Activated naive CD4-positive, alpha-beta T cell treated with anti-CD3 and anti-CD28 coated beads, Interleukin-2, amount 50 U/mL, for 16 hours (primary cell): ENCODE measurements at places on chromosomes 4 and X.

DNA sequence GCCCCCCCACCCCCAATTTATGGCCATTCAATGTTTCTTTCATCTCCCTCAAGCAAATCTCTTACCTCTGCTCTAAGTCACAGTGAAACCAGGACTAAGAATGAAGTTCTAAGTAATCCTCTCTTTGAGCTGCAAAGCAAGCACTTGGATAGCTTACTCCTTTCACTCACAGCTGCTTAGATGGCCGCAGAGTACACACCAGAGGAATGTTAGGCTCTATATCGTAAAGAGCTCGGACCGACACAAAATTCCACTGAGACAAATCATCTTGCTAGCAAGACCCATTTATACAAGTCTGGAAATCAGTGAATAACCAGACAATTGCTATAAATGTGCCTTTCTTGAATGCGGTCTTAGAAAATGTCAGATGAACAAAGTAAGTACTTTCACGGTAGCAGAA is 135.0 kb downstream of the IDS start:
- no peak for DNase-seq

GRCh38 chrX:44036336-44036735 is 63.1 kb upstream of the NDP start:
- DNase-seq, result no peak

GRCh38 chrX:131816551-131817136 is 206.5 kb upstream of the STK26 start:
- DNase-seq, result peak; percentile 64

GRCh38 chr4:102247041-102247440 is 98.2 kb downstream of the SLC39A8 start:
- no peak for DNase-seq

DNA sequence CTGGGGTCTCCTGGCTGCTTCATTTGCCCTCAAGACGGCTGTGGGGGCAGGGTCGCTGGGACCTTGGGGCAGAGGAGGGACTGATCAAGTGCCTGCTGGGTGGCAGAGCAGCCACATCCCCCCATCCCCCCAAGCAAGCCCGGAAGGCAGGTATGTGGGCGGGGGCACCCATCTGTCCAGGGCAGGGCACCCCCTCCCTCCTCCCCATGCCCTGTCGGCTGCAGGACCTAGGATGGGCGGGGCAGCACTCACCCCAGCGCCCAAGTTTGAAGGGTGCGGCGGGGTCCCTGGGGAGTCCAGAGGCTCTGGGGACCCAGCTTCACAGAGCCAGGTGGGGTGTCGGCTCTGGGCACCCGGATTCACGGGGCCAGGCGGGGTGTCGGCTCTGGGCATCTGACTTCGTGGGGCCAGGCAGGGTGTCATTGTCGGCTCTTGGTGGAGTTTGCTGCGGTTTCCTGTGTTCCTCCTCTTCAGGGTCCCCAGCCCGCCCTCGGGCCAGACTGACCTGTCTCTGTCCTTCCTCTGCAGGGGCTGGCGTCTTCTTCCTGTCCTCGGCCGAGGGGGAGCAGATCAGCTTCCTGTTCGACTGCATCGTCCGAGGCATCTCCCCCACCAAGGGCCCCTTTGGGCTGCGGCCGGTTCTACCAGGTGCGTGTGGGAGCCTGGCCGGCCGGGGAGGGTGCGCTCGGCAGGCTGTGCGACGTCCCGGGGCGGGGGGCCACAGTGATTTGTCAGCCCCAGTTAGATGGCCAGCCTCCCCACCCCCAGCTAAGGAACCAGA is 22.1 kb downstream of the DOK7 start:
- no peak for DNase-seq

DNA sequence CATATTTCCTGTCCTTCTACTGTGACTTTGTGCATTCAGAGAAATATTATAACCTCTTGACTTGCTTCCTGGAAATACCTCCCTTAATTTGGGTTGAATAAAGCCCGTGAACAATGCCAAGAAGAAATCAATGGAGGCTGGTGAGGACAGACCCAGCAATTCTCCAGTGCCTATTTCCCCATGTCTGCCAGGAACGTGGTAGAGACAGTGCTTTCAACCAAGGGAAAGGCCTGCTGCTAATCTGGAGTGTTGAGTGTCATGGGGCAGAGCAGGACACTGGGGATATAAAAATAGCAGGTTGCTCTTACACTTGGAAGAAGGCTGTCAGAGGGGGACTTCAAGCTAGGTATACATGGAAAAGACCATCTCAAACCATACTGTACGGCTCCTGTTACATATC is 19.9 kb downstream of the TSC22D3 start:
- no peak for DNase-seq

DNA sequence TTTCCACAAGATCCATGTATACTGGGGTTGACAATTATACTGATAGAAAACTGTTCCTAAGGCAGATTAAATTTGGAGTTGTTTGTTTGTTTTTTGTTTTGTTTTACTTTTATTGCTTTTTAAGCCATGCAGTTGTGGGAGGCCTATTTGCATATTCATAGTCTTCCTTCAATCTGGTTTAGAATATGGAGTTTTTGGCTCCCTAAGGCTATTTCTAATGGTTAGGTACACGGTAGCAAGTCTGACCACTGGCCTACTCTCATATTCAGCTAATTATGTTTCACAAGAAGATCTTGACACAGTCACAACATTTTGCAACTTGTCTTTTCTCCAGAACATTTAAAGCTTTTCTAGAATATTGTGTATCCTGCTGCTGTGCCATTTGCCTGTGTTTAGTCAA is 725.5 kb downstream of the PCDH18 start:
- DNase-seq, result no peak

DNA sequence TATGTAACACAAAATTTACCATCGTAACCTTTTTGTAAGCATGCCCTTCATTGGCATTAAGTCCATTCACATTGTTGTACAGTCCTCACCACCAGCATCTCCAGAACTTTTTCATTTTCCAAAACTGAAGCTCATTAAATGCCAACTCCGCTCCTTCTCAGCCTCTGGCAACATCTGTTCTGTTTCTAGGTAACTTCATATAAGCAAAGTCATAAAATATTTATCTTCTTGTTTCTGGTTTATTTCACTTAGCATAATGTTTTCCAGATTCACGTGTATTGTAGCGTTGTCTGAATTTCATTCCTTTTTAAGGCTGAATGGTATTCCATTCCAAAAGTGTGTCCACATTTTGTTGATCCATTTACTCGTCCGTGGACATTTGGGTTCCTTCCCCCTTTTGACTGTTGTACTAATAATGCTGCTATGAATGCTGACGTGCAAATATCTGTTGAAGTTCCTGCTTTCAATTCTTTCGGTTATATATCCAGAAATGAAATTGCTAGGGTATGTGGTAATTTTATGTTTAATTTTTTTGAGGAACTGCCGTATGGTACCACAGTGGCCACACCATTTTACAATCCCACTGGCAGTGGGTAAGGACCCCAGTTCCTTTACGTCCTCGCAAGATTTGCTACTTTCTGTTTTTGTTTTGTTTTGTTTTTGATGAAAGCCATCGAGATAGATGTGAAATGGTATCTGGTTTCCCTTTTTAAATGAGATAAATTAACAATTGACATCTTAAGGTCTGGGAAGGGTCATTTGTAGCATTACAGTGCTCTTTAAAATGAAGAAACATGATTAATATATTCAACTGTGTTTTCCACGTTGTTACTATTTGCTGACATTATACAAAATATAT is 63.4 kb downstream of the PTTG2 start:
- DNase-seq, result no peak

DNA sequence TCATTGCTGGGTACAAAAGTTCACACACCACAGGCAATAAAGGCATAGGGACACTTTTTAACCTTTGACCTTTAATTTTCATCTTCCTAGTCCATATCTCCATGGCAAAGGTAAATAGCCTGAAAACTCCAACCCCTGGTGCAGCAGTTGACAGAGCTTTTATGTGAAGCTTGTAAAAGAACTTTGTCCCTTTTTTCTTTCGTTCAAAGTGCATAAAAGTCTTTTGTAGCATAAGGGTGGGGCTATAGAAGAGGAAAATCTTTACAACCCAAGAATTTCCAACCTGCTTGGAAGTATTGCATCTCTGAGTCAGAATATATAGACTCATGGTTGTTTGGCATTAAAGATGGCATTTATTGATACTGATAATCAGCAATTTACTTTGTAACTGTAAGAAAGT is 20.4 kb downstream of the POF1B start:
- DNase-seq, result no peak

DNA sequence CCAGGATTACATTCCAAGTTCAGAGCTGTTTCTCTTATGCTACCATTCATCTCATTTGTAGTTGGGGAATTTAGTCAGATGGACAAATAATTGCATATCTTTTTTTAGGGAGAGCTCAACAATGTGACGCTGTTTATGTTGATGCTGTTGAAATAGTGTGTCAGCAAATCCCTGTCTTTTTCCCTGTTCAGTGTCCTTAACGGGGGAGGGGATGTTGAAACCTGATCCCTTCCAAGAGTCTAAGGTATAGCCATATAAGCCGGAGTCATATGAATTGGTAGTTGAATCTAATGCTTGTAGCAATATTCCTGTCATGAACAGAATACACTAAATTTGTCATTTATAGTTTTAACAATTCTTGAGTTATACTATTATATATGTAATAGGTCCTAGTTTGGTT is 293.5 kb upstream of the FAT1 start:
- no peak for DNase-seq

- no peak for DNase-seq
Observed at GRCh38 chr4:110751183-110751582, 128.3 kb upstream of the PITX2 start.

- DNase-seq, result no peak
Observed at GRCh38 chrX:131397891-131398290, 108.8 kb upstream of the IGSF1 start.

GRCh38 chrX:39894683-39895082 is 203.1 kb downstream of the BCOR start:
- DNase-seq, result no peak

DNA sequence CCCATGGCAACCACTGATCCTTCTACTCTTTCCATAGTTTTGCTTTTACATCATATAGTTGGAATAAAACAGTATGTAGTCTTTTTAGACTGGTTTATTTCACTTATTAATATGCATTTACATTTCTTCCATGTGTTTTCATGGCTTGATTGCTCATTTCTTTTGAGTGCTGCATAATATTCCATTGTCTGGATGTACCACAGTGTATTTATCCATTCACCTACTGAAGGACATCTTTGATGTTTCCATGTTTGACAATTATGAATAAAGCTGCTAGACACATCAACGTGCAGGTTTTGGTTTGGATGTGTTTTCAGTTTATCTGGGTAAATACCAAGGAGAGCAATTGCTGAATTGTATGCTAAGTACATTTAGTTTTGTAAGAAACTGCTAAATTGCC is 13.7 kb upstream of the GPRASP1 start:
- DNase-seq, result no peak

DNA sequence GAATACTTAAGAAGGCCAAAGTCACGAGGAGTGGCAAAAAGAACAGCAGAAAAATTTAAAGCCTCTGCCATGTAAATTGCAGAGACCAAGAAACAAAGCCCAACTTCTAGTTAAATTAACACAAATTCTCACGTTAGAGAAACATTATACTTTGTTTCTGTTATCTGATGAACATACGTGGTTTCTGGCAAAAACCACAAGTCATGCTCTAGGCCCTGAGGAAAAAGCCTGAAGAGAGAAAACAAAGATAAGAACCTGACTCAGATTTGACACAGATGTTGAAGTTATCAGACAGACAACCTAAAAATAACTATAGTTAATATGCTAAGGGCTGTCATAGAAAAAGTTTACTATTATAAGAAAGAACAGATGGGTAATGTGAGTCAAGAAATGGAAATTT is 149.1 kb upstream of the PCDH10 start:
- no peak for DNase-seq

DNA sequence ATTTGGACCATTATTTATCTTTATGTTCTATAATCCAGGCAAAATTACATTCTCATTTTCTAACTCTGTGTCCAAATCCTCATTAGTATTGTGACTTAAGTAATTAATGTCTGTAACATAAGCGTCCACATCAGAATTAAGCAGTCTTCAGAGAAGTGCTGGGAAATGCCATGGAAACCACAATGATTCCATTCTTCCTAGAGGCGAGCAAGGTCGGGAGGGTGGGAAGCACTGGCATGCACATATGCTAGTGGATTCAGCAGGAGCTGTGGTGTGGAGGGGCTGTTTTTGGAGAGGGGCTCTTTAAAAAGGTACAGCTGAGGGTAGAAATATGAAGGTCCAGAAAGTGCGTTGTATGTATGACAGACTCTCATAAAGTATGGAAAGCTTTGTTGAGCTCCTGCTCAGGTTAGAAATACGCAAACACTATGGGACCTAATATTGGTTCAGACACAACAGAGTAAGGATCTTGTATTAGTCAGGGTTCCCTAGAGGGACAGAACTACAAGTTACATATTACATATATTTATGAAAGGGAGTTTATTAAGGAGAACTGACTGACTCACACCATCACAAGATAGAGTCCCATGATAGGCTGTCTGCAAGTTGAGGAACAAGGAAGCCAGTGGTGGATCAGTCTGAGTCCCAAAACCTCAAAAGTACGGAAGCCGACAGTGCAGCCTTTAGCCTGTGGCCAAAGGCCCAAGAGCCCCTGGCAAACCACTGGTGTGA is 61.5 kb downstream of the GLRA2 start:
- no peak for DNase-seq

- peak; percentile 17 for DNase-seq
Observed at GRCh38 chrX:11908371-11908770, 150.3 kb downstream of the MSL3 start.

DNA sequence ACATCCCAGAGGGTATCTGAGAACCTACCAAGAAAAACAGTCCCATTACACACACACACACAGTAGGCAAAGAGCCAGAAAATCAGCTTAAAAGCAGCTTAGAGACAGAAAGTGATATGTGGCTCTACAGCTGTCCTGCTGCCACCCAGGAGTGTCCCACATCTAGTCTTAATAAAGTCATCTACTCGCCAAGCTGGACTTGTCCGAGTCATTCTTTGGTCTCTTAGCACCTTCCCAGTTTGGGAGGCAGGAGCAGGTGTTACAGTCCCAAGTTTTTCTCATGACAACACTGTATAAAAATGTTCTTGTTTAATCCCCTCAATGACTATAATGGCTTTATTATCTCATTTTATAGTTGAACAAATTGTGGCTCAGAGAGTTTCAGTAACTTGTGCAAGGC is 252.5 kb upstream of the CASK start:
- DNase-seq, result no peak

GRCh38 chr4:185713731-185714130 is 98.3 kb downstream of the SORBS2 start:
- DNase-seq, result no peak

DNA sequence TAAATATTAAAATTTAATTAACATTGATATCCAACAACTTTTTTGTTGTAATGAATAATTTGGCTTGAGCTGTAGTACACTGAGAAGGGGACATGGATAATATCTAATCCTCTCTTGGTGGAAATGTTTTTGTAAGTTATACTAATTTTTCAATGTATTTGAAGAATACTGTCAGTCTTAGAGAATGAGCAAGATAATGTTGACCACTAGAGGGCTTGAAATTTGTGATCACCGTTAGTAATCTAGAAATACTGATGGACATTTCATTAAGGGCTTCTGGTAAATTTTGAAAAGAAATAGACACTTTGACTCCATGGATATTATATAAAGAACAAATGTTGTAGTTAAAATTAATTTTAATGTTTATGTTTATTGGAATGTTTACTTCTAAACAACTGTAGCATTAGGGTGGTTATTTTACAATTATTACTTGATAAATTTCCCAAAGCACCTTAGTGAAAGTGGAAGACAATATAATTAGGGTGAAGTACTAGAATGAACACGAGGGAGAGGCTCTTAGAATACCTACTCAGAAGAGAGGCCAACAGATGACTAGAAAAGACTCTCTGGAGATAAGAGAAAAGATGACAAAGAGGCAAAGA is 20.0 kb upstream of the CAMK2D start:
- DNase-seq, result no peak

- DNase-seq, result no peak
Observed at GRCh38 chr4:5125321-5125720, 74.0 kb downstream of the STK32B start.
